ENCODE measurements at places on chromosomes 16 and 17.

GRCh38 chr17:45896803-45897693 lies 2.7 kb downstream of the MAPT start:
- no peak for DNase-seq

DNA sequence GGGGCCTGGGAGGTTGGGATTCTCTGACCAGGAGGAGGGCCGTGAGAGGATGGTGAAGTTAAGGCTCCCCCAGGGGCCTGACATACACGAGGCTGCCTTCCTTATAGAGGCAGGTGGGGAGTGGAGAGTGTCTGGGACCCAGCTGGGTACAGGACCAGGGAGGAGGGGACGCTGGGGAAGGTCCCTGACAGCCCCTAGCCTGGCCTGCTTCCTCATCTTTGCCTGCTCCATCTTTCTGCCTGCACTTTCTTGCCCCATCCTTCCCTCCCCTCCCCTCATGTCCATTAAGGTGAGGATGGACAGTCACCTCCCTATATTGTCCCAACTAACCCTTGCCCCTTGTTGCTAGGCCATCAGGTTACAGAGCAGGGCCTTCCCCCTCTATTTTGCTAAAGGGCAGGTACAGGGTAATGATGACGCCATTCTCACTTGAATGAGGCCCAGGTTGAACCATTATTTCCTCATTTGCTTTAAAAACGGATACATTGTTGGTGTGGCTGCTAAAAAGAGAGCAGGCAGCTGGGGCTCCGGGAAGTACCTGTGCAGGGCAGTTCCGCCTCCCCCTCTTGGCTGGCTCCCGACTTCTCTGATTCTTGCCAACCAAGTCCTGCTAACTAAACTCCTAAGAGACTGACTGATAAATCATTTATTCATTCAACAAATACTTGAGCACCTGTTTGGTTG lies 1.3 kb downstream of the C17orf99 start:
- no peak for DNase-seq

DNA sequence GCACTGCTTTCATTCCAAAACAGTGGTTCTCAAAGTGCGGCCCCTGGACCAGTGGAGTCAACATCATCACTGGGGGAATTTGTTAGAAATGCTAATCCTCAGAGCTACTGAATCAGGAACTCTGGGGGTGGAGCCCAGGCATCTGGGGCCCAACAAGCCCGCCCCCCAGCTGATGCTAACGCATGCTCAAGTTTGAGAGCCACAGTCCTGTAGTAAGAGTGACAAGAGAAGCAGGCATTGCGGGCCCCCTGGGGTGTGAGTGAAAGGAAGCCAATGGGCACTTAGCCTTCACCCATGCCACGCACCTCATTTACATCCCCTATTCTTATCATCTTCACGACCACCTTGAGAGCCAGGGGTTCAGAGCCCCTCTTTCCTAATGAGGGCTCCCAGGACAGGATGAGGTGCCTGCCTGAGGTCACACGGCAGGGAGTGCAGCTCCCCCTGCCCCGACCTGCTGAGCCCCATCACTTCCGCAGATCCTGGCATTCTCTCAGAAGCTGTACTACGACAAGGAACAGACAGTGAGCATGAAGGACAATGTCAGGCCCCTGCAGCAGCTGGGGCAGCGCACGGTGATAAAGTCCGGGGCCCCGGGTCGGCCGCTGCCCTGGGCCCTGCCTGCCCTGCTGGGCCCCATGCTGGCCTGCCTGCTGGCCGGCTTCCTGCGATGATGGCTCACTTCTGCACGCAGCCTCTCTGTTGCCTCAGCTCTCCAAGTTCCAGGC lies 9.1 kb downstream of the CA4 start:
- DNase-seq = peak; percentile 17

- no peak for DNase-seq
These were observed 2.1 kb downstream of the VAT1 start for GRCh38 chr17:43020030-43020621.

GRCh38 chr17:71828182-71828596 lies 292.6 kb upstream of the SOX9 start:
- DNase-seq = no peak

GRCh38 chr16:2915196-2915929 lies 3.6 kb downstream of the FLYWCH1 start:
- no peak for DNase-seq

- DNase-seq = no peak
These were observed 20.3 kb downstream of the MEOX1 start for GRCh38 chr17:43641416-43641815.

DNA sequence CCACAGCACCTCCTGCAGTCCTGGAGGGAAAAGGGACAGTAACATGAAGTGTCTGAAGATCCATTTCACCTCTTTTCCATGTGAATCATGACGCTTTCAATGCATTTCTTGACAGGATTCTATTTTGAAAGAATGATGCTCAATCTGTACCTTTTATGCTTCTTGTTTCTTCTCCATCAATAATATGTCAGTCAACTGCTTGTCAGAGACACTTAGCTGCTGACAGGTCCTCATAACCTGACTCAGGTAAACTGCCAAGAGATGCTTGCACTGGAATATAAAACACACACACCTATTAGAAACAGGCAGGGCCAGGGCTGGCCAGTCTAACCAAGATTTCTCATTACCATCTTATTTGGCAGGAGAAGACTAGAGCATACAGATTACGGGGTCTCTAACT lies 21.6 kb downstream of the ZSWIM7 start:
- no peak for DNase-seq

- no peak for DNase-seq
These were observed 266.9 kb upstream of the DYNLRB2 start for GRCh38 chr16:80273635-80274538.

GRCh38 chr17:41592601-41593305 lies 6.1 kb upstream of the KRT14 start:
- DNase-seq = no peak

GRCh38 chr16:11061629-11062270 lies 117.4 kb downstream of the CLEC16A start:
- DNase-seq = no peak

GRCh38 chr16:82183004-82183397 lies 13.0 kb upstream of the MPHOSPH6 start:
- no peak for DNase-seq

- DNase-seq = no peak
These were observed 399.2 kb downstream of the SLC39A11 start for GRCh38 chr17:72693151-72693878.

GRCh38 chr17:3697103-3697476 lies 1.1 kb upstream of the P2RX5 start:
- DNase-seq = no peak

- DNase-seq = no peak
These were observed 33.8 kb downstream of the YWHAE start for GRCh38 chr17:1366234-1366633.

GRCh38 chr17:65297384-65297783 lies 160.2 kb downstream of the RGS9 start:
- DNase-seq = no peak

DNA sequence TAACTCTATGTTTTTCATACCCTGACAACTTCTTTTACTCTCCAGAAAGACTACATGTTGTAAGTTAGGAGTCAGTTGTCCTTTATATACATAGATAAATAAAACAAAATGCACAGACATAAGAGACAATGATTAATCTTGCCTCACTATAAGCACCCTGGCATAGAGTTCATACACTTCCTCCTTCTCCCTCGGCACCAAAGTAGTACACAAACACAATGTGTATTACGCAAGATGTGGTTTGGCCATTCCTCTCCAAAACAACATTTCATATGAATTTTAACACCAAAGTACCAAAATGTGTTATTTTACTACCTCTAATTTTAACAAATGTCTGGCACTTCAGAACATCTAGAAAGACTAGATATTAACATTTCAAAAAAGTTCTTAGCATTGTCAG lies 17.2 kb upstream of the SLFN11 start:
- no peak for DNase-seq

DNA sequence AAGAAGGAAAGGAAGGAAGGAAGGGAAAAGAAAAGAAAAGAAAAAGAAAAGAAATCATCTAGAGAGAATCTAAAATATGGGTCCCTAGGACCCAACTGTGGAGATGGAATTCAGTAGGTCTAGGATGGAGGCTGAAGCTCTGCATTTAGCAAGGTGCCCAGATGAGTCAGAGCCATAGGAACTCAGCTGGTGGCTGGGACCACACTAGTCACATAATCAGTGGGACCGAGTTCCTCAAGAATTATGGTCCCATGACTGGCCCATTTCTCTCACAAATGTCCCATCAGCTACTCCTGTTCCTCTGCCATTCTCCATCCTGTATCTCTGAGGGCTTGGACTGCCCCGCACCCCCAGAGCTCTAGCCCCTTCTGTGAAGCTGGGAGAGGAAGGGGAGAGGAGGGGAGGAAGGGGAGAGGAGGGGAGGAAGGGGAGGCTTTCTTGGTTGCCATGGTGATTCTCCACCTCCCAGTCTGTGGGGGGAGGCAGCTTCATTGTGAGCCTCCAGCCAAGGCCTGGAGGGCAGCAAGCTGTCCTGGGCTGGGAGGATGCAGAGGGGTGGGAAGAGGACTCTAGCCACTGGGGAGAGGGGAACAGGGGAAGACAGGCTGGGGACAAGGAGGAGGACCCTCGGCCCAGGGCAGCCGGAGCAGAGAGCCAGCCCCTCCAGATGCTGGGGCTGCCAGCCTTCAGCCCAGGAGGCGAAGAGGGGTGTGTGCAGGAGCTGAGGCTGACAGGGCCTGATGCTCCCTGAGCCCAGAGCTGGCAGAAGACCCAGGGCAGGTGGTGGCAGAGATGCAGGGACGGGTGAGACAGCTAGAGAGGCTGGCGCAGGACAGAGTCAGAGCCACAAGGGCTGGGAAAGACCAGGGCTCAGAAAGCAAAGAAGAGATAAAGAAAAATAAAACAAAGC lies 37.8 kb upstream of the LHX1 start:
- no peak for DNase-seq

DNA sequence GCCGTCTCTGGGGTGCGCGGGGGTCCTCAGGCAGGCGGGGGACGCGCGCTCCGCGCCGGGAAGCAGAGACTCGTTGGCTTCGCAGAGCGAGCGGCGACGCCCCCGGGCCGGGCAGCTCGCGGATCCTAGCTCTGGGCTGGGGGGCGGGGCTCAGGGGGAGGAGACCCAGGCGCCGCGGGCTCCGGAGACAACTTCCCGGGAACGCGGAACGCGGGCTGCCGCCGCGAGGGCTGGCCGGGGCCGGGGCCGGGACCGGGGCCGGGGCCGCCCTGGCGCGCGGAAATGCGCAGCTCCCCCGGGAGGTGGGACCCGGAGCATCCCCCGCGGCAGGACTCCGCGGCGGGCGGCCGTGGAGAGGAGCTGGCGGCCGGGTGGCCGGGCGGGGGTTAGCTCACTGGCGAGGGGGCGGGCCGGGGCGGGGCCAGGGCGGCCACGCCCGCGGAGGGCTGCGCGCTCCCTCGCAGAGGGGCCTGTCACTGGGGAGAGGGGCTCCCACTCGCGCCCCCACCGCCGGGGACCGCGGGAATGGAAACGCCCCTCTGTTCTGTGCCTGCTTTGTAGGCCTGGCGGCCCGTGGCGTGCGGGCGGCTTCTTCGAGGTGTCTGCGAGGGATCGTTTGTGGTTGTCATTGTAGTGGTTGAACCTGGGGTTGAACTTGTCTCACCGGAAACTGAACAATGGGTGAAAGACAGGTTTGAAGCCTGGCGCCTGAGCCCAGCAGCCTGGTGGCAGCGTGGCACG lies at the start of gene GAS7:
Gene GAS7 (minus strand): TSS at position 98 of the 741 bp plus-strand sequence.
- DNase-seq = peak; percentile 86

DNA sequence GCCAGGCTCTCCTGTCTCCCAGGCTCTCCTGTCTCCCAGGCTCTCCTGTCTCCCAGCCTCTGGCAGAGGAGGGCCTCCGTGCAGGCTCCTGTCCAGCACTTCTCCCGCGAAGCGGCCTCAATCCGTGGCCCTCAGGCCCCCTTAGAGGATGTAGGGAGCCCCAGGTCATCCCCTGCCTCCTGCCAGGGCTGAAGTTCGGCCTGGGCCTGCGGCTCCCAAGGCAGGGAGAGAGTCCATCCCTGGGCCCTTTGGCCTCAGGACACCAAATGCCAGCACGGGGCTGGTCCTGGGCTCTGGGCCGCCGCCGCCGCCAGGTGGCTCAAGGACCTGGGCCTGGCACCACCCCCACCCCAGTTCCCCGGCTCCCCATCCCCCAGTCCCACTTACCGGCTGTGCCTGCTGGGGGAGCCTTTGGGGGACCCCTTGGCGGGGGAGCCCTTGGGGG lies 370 bp downstream of the EVPL start:
- no peak for DNase-seq

DNA sequence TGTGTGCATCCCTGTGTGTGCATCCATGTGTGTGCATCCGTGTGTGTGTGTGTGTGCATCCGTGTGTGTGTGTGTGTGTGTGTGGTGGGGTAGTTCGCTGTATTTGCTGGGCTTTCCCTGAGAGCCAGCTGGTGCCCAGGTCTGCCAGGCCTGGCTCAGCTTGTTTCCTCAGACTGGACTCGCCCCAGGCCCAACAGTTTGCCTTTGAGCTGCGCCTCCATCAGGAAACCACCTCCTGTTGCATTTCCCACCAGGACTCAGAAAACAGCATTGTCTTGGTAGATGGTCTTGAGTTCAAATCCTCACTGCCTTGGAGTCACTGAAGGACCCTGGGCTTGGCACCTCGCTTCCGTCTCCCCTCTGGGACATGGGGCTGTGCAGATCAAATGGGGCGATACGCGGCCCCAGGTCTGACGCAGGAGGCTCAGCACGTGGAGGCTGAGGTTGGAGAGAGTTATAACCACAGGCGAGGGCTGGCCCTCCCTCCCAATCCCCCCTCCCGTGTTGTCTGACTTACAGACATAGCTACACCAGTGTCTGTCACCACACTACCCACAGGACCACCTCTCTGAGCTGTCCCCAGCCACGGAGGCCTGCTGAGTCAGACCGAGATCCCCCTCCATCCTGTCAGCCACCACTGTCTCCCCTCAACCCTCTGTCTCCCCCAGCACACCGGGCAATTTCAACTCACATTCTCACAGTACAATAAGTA lies 4.7 kb downstream of the ITGAE start:
- peak; percentile 91 for DNase-seq
